ENCODE measurements at places on chromosomes 5 and 9. TPM values are rescaled to one million over a fixed set of nuclear protein-coding genes. Genes with fewer than 3 reads are reported as not detected.
A peak's percentile ranks its signal among the peaks of the same experiment; 100 is the strongest.

RHOBTB3 gene
- total RNA-seq, result 84.3 TPM

DNA sequence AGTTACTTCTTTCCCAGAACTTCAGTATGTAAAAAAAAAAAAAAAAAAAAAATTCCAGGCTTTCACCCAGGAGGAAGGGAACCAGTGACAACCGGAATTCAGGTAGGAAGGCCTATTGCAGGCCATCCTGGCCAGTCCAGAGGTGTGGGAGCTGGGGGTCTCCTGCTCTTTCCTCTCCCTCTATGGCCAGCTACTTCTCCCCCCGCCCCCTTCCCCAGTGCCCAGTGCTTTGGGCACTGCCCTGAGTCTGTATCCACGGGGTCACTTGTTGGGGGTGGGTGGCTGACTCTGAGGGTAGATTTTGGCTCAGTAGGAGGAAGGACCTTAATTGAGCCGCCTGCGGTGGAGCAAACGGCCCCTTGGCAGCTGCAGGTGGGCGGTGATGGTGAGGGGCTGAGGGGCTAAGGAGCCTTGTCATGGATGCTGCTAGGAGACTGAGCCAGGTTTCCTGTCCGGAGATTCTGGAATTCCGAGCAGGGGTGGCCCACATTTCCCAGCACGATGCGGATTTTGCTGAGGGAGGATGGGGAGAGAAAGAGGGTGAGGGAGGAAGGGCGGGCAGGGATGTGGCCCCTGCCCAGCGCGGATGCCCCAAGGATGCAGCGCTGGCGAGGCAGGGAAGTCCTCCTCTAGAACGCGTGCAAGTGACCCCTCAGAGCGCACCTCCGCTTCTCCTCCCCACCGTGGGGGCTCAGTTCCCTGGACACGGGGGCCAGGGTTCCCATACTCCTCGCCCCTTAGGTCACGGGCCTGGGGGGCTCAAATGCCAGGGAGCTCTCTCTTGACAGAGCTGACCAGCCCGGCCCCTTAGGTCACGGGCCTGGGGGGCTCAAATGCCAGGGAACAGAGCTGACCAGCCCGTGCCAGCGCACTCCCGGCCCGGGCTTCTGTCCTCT, 1.2 kb upstream of the PHF2 start:
- peak overlapping the region; percentile 72 for H3K27ac ChIP-seq
- H3K4me1 ChIP-seq, result peaks cover 7% of the 10 kb centered on the region
- H3K36me3 ChIP-seq, result no peaks in the 10 kb centered on the region
- no peak for DNase-seq
- no peaks in the 10 kb centered on the region for H3K27me3 ChIP-seq

DNA sequence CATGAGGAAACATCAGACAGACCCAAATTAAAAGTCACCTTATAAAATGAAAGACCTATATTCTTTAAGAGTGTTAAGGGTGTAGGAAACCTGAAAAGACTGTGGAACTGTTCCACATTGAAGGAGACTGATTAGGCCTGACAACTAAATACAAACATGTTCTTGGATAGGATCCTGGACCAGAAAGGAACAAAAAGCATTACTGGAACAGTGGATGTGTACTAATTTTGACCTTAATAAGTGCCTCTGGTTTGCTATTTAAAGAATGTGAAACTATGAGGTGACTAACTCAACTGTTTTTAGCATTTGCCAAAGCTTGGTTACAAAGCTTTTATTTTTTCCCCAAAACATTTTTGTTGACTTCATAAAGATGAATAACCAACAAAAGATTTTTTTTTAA, 340.6 kb downstream of the CAAP1 start:
- no peaks in the 10 kb centered on the region for H3K27me3 ChIP-seq
- H3K27ac ChIP-seq, result no peak overlapping the region
- no peaks in the 10 kb centered on the region for H3K36me3 ChIP-seq
- DNase-seq, result no peak
- H3K4me3 ChIP-seq, result no peak overlapping the region

- DNase-seq, result no peak
- no peaks in the 10 kb centered on the region for H3K36me3 ChIP-seq
Observed at GRCh38 chr9:116280529-116280928, 126.9 kb downstream of the PAPPA start.

PTTG1 gene
- 183 TPM for total RNA-seq
